Heart left ventricle (tissue), 16 donors: ENCODE measurements at places on chromosomes 6 and 20. TPM values are rescaled to one million over a fixed set of nuclear protein-coding genes. Genes with fewer than 3 reads are reported as not detected.

TRIM10 gene
- total RNA-seq: not detected

DNA sequence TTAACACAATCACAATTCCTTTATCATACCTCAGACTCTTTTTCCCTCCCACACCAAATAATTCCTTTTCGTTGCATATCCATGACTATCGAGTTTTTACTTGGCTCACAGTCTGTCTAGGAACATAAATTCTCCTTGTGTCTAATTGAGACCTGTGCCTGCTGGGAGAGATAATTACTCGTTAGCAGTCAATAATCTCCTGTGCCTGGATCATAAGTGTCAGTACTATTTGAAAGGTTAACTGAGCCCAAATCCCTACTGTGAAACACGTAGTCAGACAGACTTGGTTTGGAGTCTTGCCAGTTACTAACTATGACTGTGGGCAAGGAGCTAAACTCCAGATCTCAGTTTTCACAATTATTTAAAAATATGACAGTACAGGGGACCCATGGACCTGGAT is 5.7 kb upstream of the CTNNBL1 start:
- no peak for DNase-seq

DNA sequence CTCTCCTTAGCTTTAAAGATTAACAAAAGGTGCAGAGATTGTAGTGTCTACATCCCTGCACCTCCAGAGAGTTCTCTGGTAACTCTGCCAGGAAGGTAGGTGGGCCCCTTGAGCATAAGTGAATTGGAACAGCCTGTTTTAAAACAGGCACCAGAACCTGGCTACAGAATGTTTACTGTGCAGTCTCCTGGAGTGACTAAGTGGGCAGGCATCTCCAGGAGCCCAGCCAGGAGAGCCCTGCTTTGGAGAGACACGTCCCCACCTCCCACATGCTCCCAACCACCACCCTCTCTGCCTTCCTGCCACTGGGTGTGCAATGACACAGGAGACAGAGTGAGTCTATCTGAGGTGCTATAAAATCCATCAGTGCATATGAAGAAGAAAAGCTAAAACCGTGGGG is 110.3 kb upstream of the EYA4 start:
- peak; percentile 90 for DNase-seq

GRCh38 chr6:153131037-153131981 is at the start of gene RGS17:
Gene RGS17 (minus strand): TSS chr6:153131282. CDS start chr6:153044018, 87,264 bp downstream.
- DNase-seq: peak; percentile 50

- DNase-seq: no peak
Measured at GRCh38 chr20:44457016-44457415, 18.7 kb upstream of the TTPAL start.

DPPA5 gene
- not detected for total RNA-seq

C6orf118 gene
- total RNA-seq: not detected
